GM13977 (cell line): ENCODE measurements at places on chromosomes 11 and 22.

GRCh38 chr22:40747361-40747760 is 68.1 kb downstream of the MCHR1 start:
- no peak for DNase-seq

GRCh38 chr22:22714600-22715335 is 70.4 kb downstream of the GGTLC2 start:
- no peak for DNase-seq

DNA sequence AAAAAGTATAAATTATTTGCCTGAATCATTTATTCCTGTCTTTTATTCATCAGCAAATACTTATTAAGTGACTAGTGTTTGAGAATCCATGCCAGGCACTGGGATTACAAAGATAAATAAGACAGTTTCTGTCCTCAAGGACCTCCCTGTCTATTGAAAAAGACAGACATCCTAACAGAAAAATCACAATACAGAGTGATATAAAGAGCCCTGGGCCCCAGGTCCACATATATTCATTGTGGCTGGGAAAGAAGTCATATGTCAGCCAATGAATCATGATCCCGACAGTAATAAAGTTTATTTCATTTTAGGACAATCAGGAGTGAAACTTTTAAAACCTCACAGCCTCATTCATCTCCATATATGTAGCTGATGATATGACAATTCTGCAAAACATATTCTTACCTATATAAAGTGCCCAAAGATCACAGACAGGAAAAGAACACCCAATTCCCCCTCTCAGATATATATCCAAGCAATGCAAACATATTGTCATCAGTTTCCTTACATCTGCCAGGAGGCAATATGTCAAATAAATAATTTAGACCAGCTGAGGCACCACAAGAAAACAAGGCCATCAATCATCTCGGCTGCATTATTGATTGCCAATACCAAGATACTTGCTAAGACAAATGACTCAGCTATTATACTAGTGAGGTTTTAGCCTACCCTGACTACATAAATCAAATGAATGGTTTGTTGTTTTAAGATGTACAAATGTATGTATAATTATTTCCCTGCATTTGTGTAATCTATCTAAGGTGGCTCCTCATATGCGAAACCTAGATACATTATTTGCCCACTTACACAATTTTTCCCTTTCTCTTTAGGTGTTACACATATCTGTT is 590.9 kb upstream of the API5 start:
- DNase-seq, result no peak

DNA sequence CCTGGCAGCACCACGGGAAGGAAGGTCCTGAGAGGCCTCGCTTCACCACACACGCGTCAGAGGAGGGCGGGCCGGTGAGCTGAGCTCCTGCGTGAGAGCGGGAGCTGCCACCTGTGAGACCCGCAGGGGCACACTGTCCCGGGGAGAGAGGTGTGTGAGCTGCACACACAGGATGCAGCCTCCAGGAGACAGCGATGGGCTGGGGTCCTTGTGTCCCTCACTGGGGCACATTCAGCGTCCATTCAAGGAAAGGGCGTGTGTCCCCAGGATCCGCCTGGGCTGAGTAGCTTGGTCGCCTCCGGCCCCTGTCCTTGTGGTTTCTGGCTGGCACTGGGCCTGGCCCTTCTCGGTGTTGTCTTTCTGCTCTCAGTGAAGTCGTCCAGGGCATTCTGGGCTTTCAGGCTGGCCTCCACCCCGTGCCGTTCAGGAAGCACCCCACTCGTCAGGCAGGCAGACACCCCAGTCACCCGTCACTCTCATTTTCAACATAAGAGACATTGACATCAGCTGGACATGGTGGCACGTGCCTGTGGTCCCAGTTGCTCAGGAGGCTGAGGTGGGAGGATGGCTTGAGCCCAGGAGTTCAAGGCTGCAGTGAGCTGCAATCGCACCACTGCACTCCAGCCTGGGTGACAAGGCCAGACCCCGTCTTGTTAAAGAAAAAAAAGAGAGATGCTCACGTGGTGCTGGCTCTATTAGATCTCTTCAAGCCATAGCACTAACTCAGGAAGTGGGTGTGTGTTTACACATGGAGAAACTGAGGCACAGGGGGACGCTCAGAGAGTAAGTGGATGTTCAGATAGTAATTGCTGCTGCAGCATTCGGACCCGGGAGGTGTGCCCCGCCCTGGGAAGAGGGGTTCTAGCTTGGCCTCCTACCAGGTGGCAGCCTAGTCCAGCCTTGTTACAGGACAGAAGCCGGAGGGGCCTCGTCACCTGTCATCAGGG is 1081.6 kb downstream of the BRD1 start:
- DNase-seq, result no peak

DNA sequence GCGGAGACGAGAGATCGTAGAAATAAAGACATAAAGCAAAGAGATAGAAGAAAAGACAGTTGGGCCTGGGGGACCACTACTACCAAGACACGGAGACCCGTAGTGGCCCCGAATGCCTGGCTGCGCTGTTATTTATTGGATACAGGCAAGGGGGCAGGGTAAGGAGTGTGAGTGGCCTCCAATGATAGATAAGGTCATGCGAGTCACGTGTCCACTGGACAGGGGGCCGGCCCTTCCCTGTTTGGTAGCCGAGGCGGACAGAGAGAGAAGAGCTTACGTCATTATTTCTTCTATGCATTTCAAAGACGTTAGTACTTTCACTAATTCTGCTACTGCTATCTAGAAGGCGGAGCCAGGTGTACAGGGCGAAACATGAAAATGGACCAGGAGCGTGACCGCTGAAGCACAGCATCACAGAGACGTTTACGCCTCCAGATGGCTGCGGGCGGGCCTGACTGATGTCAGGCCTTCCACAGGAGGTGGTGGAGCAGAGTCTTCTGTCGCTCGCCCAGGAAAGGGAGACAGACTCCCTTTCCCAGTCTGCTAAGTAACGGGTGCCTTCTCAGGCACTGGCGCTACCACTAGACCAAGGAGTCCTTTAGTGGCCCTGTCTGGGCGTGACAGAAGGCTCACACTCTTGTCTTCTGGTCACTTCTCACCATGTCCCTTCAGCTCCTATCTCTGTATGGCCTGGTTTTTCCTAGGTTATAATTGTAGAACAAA is 24.8 kb downstream of the PPP6R2 start:
- DNase-seq, result no peak

GRCh38 chr11:57277845-57278720 is 41.0 kb upstream of the APLNR start:
- no peak for DNase-seq

DNA sequence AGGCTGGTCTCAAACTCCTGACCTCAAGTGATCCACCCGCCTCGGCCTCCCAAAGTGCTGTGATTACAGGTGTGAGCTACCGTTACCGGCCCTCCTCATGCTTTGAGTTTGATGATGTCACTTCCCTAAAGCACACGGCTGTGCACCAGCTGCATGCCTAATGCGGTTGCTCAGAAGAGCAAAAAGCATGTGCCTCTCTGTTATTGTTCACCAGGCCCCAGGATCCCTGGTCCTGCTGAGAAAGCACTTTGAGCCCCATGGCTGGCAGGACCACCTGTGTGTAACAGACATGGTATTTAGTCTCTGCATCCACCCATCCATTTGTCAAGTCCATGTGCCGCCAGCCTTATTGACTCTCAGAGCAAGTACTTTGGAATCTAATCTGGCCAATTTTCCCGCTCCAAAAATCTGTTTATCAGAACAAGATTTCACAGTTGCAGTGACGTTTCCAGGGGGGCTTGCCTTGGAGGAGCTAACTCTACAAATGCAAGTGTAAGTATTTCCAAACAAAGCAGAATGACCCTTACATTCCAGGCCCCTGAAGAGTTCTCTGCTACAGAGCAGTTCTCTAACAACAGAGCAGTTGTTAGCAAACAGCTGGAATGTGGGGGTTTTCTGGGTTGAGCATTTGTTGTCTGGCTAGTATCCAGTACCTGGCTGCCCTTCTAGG is 89.4 kb downstream of the LDLRAD3 start:
- DNase-seq, result no peak

GRCh38 chr11:34972366-34972765 is 55.9 kb downstream of the PDHX start:
- DNase-seq, result no peak

GRCh38 chr11:16173798-16174197 is 182.5 kb downstream of the SOX6 start:
- DNase-seq, result no peak

DNA sequence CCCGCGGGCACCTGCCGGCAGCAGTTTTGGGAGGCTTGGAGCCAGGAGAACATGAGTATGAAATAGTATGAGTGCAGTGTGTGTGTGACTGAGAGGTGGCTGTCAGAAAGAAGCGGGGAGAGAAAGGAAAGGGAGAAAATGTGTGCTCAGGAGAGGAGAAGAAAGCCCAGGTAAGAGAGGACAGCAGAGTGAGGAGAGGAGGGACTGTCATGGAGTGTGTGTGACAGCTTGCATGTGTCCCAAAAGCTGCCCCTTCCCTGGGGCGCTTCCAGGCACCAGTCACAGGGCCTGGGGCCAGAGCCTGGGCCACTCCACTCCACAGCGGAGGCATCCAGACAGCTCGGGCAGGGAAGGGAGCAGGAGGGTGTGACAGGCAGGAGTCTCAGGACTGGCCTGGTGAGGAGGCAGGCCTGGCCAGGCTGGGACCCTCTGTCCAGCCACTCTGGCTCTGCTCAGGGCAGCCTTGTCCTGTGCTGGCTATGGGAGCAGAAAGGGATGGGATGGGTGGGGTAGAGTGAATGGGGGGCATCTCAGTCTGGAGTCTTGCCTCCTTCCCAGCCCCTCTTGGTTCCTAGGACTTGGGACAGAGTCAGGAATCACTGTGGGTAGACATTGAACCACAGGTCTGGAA is 949 bp downstream of the MMP11 start:
- DNase-seq, result no peak

DNA sequence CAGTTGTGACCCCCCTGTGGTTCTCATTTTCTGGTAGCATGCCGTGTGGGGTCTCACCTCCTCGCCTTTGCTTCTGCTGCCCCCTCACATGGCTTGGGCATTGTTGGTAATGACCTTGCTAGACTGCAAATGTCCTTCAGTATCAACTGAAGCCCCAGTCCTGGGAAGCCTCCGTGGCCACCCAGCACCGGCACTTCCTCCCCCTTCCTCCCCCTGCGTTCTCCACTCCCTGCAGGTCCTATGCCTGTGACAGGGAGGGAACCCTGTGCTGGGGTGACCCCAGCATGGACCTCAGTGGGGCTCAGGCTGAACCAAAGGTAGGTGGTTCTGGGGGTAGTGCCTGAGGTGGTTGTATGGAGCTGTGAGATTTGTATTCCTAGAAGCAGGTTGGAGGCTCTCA is 5.9 kb downstream of the ST3GAL4 start:
- DNase-seq, result no peak

DNA sequence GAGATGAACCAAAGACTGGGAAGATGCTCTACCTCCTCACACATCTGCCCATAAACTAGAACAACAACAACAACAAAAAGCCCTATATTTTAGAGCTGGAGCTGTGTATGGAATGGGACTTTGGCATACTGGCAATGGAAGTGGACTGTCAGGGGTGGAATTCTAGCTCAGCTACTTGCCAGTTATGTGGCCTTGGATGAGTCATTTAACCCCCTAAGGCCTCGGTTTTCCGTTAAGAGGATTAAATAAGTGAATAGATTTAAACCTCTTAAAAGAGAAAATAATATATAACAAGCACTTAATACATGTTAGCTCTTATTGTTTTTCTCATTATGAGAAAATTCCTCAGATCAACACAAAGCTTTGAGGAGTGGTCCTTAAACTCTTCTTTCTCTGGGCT is 195.0 kb downstream of the KIF18A start:
- no peak for DNase-seq

DNA sequence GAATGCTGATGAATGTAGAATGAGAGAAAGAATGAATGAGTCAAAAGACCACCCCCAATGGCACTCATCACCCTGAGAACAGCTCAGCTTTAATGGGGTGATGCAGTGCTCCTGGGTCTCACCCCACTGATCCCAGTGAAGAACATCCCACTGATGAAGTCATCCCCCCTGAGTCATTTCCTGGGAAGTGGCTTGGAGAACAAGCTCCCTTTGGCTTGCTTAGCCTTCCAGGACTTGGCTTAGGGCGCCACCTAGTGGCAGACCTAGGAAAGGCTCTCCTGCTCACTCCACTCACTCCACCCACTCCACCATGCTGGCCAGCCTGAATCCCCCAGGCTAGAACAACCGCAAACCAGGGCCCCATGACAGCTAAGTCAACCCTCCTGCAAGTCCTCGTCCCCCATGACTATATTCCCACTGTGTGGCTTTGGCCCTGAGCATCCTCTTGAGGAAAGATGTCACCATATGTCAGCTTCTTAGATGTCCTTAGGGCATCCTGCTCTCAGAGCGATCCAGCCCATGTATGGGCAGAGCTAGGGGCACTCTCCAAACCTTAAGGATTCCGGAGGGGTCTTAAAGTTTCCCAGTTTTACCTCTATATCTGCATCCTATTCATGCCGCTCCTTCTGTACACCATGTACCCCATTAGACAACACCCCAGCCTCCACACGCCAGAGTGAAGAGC is 17.8 kb upstream of the TMPRSS13 start:
- peak; percentile 71 for DNase-seq

DNA sequence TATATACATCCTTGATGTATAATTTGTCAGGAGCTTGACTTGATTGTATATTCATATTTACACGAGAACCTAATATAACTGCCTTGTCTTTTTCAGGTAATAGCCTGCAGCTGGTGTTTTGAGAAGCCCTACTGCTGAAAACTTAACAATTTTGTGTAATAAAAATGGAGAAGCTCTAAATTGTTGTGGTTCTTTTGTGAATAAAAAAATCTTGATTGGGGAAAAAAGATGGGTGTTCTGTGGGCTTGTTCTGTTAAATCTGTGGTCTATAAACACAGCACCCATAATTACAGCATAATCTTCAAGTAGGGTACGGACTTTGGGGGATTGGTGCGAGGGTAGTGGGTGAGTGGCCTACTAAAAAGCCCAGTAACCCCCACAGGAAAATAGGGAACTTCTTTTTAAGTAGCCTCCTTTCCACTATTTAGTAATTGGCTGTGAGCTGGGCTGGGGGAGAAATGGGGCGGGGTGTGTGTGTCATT is 7.5 kb downstream of the MALAT1 start:
- DNase-seq, result no peak

DNA sequence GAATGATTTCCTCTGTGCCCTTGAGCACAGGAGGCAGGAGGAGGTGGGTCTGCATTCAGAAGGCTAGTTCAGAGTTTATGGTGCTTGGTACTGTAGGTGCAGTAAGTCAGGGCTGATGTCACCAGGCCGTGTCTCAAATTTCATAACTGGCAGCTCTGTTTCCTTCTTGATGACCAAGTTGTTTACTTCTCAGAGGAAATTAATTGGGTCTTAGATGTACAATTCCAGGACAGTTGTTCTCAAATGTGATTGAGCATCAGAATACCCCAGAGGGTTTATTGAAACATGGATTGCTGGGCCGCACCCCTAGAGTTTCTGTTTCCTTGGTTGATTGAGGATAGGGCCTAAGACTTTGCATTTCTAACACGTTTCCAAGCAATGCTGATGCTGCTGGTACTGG is 6.2 kb downstream of the AMOTL1 start:
- no peak for DNase-seq

- DNase-seq, result peak; percentile 71
Observed at GRCh38 chr11:121591405-121592033, 138.8 kb upstream of the SORL1-AS1 start.

GRCh38 chr11:504053-504993 is 2.7 kb downstream of the RNH1 start:
- DNase-seq, result peak; percentile 69
